ENCODE measurements at places on chromosomes 6 and 20.
A peak's percentile ranks its signal among the peaks of the same experiment; 100 is the strongest.

DNA sequence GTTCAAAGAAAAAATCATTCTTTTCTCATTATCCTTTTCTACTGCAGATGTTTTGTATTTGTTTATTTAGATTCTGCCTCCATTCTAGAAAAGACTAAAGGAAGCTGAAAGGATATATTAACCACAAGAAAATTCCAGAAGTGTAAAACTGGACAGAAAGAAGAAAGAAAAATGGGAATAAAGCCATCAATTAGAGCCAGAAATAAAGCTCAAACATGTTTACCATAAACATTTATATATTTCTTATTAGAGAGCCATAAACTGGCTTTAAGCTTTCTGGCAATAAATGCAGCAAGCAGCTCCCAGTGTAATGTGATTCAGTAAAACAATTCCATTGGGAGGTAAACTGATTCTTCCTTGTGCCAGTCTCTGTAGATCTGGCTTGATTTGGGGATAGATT, 244.1 kb downstream of the PTPRK start:
- no peak for DNase-seq

- DNase-seq, result no peak
These were observed 289.4 kb downstream of the THBS2 start for GRCh38 chr6:168964138-168964835.

DNA sequence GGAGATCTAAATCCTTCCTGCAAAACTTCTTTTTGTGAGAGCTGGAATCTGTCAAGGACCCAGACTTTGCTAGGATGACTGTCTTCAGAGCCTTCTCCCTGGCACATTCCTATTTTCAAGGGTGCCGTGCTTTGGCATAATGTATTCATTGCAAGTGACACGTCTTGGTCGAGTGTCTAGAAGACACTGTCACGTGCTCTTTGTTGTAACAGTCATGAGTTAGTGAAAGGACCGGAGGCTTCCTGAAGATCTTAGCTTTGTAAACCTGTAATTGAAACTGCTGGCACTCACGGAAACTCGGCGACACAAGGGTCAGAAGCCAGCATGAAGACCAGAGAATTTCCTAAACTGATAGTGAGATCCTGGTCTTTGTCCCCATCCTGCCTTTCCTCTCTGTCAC, 19.7 kb upstream of the TAGAP start:
- no peak for DNase-seq

- no peak for DNase-seq
These were observed 7.7 kb upstream of the KLHL31 start for GRCh38 chr6:53673162-53673727.

DNA sequence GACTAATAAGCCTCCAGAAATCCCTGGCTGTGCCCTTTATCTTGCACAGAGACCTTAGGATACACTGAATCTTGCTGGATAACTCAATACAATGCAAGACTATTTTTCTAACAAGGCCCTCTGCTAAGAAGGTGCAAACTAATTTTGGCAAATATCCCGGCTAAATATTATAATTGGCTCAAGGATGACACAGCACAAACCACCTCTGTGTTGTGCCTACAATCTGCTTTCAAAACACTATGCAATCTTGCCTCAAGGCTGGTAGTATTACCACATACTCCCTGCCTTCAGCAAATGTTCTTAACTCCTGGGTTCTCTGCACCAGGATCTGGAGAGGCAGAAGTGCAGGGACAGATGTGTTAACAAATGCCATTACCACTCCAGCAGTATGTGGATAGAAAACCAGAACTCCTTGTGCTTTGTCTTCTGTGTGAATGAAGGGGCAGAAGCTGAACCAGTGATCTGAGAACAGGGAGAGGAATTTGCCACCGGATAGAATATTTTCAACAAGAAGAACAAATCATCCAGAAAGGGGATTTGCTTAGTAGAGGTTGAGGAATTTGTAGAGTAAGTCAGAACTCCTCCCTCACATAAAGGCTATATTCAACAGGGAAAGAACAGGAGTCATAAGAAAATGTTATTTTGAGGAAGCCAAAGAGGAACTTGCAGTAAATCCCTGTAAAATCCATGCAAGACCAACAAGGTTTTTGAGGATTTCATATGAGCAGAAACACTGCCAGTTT, 74.1 kb upstream of the SLC4A11 start:
- no peak for DNase-seq

GRCh38 chr20:36866164-36866563, 9.8 kb upstream of the TLDC2 start:
- DNase-seq, result no peak

GRCh38 chr6:156164701-156165452, 612.3 kb upstream of the ARID1B start:
- DNase-seq, result peak; percentile 4

DNA sequence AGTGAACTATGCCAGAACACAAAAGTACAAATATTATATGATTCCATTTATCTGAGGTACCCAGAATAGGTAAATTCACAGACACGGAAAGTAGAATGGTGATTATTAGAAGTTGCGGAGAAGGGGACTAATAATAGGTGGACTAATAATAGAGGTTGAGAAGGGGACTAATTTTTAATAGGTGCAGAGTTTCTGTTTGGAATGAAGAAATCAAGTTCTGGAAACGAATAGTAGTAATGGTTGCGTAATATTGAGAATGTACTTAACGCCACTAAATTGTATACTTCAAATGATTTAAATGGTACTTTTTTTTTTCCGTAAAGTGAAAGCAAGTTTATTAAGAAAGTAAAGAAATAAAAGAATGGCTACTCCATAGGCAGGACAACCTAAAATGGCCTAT, 33.2 kb downstream of the B4GALT5 start:
- DNase-seq, result no peak

DNA sequence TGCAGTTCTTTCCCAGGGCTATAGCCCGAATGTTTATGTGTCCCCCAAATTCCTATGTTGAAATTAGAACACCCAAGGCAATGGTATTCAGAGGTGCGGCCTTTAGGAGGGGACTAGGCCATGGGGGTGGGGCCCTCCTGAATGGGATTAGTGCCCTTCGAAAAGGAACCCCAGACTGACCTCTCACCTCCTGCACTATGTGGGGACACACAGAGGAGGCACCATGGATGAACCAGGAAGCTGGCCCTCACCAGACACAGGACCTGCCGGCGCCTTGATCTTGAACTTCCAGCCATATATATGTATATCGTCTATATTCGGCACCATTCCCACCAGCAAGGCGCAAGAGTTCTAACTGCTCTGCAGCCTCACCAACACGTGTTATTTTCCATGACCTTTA, 101.5 kb upstream of the BHLHE23 start:
- no peak for DNase-seq

DNA sequence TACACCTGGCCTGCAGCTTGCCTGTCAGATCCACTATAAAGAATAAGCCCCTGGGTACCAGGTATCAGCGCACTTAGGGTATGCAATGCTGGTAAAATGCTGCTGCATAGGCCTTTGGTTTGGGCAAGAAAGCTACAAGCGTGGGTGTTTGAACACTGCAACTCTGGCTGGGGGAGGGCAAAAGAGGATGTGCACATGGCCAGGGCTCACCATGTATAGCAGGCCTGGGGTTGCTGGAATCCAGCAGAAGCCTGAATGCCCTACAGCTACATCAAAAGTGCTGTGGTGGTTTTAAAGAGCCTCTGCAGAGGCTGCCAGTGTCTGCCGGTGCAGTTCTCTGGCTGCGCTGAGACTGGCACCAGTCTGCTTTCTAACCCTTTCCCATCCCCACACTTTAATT, 51.7 kb downstream of the UQCC1 start:
- no peak for DNase-seq

DNA sequence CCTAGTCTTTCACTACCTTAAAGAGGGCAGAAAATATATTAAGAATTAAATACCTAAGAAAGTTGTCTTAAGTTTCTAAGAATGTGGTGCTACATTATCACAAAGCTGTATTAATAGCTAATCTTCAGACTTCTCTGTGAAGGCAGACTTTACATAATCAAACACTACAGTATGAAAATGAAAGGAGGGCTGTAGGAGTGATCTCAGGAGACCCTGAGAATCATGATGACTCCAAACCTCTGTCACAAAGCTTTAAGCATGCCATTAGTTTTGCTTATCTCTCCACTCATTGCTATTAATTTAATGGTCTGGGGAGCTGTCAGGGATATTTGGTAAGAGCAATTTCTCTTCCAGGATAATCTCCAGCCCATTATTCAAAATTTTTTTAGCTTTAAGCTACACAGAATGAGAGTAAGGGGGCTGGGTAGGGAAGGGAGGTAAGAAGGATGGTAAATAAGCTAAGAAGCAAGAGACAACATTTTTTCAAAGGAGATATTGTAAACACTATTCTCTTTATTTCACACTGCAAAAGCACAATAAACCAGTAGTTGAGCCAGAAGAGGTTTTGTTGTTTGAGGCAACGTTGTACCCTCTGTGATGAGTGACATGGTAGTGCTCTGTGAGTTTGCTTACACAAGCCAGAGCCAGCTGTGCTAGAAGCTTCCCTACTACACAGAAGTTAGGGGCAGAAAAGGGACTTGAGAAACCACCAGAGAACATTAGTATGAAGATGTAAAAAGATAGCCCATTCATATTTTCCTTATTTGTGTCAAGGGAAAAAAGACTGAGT, 258.8 kb downstream of the GMDS start:
- DNase-seq, result no peak

GRCh38 chr20:46089167-46089416, 670 bp downstream of the NCOA5 start:
- DNase-seq, result peak; percentile 75

DNA sequence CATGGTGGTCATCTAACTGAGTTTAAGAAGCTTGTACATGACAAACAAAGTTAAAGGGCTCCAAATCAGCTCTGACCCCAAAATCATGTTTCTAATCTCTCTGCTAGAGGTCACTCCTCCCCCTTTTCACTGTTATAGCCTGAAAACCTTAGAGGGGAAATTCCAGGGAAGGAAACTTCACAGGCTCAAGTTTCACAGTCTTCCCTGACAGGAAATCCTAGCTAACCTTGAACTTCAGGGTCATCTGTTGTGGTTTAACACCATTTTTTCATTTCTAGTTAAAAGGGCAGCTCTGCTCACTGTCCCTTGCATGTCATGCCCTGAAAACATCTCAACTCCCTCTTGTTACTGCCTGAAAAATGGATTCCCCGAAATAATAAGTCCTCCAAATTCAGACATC, 104.4 kb upstream of the BMP2 start:
- no peak for DNase-seq

DNA sequence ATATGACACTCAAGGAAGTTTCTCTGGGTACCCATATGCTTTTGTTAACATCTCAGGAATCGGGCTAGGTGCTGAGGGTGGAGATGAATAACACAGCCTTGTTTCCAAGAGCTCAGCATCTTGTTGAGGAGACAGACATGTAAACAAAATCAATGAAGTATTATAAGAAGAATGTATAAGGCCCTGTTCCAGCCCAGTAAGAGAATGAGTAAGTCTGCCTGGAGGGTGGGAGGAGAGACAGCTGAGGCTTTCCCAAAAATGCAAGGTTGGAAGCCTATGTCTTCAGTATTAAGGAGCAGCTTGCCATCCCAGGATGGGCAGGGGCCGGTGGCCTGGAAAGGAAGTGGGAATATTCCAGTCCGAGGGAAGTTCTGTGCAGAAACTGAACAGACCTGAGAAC, 615.3 kb upstream of the BTBD3 start:
- DNase-seq, result no peak

DNA sequence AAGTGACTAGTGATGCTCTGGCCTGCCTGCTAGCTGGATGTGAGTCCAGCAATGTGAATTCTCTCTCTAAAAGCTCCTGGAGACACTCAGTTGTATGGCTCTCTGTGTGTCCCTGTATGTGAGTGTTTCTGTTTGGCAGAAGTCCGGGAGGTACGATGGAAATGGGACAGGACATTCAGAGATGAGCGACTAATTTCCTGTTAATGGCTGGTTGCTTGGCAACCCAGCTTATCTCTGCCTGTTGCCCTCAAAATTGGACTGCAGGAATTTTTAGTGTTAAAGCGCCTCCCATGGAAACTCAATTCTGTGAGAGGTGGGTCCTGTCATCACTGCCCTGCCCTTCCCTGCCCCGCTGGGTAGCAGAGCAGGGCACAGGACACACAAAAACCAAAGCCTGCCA, 136.8 kb upstream of the LRFN2 start:
- no peak for DNase-seq

GRCh38 chr6:44126320-44127149, 717 bp downstream of the MRPL14 start:
- DNase-seq, result peak; percentile 89

DNA sequence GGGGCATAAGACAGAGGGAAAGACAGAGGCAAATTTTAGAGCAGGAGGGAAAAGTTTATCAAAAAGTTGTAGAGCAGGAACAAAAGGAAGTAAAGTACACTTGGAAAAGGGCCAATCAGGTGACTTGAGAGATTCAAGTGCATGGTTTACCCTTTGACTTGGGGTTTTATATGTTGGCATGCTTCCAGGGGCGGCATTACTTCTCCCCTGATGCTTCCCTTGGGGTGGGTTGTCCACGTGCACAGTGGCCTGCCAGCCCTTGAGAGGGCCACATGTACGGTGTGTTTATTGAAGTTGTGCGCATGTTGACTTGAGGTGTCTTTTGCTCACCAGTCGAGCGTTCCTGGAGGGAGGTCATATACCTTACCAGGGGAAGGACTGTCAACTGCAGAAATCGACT, 259.5 kb upstream of the JARID2 start:
- no peak for DNase-seq

DNA sequence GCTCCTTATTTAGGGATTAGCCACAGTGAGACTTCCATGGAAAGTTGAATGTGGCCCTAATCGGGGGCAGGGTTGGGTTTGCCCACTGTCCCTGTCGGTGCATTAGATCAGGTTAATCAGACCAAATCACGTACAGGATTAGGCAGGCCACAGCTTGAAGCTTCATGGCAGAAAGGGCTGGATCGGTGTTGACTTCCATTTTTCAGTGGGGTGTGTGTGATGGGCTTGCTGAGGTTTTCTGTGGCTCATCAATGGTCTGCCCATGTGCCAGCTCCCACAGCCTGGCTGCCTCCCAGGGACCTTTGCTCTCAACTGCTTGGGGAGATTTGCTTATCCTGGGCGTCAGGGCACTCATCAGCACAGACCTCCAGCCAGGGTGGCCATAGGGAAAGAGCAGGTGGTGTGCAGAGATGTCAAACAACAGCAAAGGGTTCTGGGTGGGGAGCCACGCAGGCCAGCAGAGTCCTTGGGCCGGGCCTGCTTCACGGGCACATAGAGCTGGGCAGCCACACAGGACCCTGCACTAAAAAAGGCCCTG, 130.7 kb downstream of the TFAP2C start:
- DNase-seq, result no peak

Data from activated CD4-positive, alpha-beta T cell treated with anti-CD3 and anti-CD28 coated beads for 48 hours (primary cell).